ENCODE measurements at places on chromosomes 1 and 21.

- no peak for DNase-seq
Measured at GRCh38 chr1:66626261-66626660, 92.3 kb downstream of the SGIP1 start.

DNA sequence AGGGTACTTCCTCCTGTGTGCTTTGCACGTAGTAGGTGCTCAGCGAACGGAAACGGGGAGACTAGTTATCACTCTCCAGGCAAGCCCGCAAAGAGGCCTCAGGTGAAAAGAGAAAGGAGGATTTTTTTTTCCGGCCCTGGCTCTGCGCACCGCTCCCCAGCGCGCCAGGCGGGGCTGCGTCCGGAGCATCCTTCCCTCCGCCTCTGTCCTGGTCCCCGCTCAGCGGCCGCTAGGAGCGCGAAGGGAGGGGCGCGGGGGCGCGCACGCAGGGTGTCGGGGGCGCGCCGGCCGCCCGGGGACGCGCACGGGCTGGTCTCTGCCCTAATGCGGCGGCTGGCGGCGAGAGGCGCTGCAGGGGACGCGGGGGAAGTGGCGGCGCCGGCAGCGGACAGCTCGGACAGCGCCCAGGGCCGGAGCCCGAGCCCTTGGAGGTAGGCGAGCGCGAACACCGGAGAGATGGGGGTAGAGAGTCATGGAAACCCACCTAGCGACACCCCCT, 42.3 kb upstream of the NFASC start:
- peak; percentile 89 for DNase-seq

GRCh38 chr1:203175827-203176241, 208 bp upstream of the MYBPH start:
- DNase-seq = no peak

- DNase-seq = no peak
Measured at GRCh38 chr1:109722908-109723691, 11.0 kb downstream of the GSTM5 start.

- no peak for DNase-seq
Measured at GRCh38 chr1:8441426-8441825, 123.5 kb downstream of the SLC45A1 start.

- no peak for DNase-seq
Measured at GRCh38 chr21:18840239-18840638, 436.7 kb upstream of the TMPRSS15 start.

GRCh38 chr1:57711326-57711725, 287.5 kb upstream of the DAB1 start:
- DNase-seq = peak; percentile 31

DNA sequence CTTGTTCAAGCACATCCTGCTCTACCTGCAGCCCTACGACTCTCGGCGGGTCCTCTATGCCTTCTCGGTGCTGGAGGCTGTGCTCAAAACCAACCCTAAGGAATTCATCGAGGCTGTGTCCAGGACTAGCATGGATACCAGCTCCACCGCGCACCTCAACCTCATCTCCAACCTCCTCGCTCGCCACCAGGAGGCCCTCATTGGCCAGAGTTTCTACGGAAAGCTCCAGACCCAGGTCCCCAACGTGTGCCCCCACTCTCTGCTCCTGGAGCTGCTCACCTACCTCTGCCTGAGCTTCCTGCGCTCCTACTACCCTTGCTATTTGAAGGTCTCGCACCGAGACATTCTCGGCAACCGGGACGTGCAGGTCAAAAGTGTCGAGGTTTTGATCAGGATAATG, 74.3 kb upstream of the MORC3 start:
- DNase-seq = no peak

- DNase-seq = no peak
Measured at GRCh38 chr1:70486676-70487458, 75.8 kb downstream of the CTH start.

DNA sequence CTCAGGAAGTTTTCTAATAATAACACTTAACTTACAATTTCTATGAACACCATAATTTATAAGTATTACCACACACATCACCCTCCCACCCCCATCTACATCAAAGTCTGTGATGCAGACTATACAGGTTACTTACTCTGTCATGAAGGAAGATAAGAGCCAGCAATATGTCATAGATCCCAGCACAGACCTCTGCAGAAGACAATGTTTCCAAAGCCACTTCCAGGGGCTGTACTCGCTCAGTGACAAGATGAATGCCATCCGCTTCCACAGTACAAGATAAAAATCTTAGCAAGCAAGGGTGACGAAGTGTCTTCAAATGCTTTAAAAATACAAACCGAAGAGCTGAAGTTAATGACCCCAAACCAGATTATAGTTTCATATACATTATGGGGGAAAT, 15.2 kb downstream of the SCYL3 start:
- no peak for DNase-seq

DNA sequence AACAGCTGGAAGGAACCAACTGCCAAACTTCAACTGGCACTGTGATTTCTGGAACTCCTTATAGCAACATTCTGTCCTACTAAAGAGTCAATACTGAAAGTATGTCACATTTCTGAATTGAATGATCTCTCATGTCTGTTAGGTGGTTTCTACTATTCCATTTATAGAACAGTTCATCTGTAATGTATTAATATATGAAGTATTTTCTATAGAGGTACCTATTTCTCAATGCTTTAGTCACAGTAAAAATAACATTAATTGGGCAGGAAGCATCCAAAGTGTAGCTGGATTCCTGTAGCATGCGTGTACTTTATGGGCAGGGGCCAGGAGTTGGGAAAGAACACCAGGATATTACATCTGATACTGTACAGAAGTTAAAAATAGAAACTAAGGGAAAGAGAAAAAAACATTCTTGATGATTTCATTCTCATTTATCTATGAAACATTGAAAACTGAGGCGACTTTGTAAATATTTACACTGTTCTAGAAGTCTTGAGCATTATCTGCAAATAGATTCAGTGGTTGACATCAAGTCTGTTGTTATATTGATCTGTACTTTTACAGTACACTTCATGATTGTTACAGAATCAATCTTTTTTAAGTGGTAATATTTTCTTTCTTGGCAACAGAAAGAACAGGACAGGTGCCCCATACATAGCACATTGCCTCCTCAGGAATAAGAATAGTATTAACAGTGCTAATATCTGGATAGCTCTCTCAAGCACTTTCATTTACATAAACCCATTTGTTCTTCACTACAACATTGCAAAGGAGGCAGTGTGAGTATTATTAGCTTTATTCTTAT, 6.2 kb upstream of the ZNF281 start:
- no peak for DNase-seq

DNA sequence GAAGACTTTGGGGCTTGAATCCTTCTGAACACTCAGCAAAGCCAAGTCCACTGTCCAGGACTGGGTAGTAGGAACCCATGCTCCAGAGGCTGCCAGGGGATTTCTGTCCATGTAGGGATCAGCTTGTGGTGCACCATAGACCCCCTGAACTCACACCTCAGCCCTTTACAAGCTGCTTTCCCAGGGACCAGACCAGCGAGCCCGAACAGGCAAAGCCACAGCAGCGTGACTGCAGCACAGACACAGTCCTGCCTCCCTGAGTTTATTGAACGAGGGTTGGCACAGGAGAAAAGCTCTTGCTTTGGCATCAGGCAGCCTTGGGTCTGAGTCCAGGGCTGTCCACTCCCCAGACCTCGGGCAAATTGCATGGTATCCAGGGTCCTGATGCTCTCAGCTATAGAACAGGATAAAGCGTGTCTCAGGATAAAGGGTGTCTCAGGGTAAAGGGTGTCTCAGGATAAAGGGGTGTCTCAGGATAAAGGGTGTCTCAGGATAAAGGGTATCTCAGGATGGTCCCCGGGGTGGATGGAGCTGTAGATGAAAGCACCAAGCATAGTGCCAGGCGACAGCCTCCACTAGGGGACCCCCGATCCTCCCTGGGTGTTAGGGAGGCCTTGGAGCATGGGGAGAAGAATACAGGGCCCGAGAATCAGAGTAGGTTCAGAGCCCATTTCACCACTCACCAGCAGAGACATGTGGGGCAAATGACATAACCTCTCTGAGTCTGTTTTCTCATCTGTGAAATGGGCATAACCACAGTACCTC, 648.8 kb downstream of the NPHP4 start:
- no peak for DNase-seq

DNA sequence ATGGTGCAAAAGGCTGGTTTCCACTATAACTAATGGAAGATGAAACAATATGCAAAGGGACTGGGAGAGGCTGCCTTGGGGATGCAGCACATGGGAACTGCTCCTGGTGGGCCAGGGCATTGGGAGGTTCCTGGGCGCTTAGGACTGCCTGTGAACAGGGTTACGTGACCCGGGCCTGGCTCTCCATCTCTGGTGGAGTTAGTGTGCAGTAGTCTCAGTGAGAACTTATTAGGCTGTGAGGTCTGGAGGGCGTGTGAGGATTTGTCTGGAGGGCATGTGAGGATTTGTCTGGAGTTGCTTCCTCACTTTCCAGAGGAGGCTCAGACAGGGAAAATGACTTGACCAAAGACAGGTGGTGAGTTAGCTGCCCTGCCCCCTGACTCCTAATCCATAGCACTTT, 1.5 kb upstream of the ETV3L start:
- DNase-seq = no peak

DNA sequence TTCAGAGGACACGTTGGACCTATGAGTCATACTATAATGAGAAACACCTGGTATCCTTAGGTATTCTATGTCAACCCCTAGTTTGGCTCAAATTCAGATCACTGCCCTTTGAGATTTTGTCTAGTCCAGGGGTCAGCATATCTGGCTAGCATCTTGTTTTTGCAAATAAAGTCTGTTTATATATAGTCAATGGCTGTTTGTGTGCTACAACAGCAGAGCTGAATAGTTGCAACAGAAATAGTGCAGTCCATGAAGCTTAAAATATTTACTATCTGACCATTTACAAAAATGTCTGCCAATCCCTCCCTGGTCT, 48.5 kb upstream of the EDEM3 start:
- no peak for DNase-seq

GRCh38 chr1:207850621-207851407, 60.1 kb downstream of the CD34 start:
- no peak for DNase-seq

DNA sequence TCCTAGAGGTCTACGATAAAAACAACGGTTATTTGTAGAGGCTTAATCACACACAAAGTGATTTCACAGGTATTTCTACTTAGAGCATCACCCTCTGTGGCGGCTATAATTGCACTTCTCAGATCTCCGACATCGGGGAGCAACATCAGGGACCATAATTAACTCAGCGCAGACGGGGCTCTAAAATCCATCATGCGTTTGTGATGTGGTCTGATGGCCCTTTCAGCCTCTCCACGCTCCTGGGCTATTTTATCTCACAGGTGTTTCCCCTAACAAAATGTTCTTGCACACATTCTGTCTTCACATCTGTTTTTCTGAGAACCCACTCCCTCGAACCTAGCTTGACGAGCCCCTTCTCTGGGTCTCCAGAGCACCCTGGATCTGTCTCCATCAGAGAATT, 146.3 kb upstream of the DUSP10 start:
- DNase-seq = no peak

Data from NCI-H345 (cell line).